ENCODE measurements at places on chromosomes 11 and 22.

- DNase-seq = no peak
These were observed 597.9 kb upstream of the KIRREL3 start for GRCh38 chr11:127598476-127598875.

GRCh38 chr11:42647993-42648392 lies 663.8 kb upstream of the API5 start:
- no peak for DNase-seq

DNA sequence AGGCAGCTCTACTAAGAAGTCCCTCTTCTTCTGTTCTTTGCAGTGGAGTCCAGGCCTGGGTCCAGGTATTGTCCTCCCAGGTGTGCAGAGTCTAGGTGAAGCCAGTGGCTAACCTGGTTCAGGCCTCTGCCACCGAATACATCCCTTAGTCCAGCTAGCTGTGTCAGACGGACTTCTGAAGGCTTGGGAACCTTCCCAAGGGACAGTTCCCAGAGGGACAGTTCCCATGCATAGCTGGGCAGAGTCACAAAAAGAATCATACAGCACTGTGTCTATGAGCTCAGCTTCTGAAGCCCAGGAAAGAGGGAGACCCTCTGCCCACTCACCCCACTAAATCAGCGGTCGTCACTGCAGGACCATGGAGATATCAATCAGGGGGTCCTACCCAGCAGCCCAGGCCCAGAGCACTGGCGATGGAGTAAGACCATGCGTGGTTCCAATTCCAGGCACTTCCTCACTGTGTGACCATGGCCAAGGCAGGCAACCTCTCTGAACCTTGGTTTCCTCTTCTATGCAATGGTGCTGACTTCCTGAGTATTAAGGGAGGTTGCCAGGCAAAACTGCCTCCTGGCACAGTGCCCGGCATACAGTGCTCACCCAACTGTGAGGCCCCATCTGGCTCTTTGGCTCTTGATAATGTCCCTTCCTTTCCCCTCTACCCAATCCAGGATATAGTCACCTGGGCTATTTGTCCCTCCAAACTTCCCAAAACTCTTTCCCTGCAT lies 3.4 kb downstream of the MS4A10 start:
- DNase-seq = no peak

DNA sequence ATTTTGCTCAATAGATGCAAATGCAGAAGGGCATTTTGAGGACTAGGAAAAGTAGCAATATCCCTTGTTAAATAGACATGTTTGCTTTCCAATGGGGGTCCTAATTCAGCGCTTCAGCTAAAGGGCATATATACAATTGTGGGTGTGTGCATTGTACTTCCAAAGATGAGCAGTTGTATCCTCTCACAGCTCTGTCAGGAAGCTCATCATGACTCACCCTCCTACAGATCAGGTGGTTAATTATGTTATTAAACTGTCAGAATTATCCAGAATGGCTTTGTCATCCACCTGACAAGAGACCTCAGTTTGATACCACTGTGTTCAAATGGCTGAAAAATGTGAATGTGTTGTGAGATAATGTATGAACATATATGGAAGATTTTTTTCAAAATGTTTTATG lies 252.2 kb upstream of the MTNR1B start:
- no peak for DNase-seq

GRCh38 chr11:14336507-14337503 lies 22.2 kb downstream of the RRAS2 start:
- no peak for DNase-seq
